ENCODE measurements at places on chromosomes 3 and 15.

DNA sequence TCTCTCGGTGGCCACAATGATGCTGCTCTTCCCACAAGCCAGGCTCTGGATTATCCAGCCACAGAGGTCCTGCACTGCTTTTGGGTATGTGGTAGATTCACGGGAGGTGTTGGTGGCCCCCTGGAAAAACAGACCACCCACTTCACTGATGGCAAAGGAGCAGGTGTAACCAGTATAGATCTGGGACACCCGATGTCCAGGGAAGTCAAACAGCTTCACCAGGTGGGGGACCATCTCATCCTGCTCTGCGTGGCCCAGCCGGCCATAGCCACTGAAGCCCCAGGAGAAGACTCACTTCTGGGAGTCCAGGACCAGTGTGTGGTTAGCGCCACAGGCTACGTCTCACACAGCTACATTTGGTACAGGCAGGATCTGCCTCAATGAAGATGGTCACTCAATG lies 62.6 kb downstream of the CHCHD6 start:
- no peaks in the 10 kb centered on the region for H3K27me3 ChIP-seq
- no peak overlapping the region for H3K27ac ChIP-seq
- no peak for DNase-seq
- peaks cover 21% of the 10 kb centered on the region for H3K36me3 ChIP-seq

DNA sequence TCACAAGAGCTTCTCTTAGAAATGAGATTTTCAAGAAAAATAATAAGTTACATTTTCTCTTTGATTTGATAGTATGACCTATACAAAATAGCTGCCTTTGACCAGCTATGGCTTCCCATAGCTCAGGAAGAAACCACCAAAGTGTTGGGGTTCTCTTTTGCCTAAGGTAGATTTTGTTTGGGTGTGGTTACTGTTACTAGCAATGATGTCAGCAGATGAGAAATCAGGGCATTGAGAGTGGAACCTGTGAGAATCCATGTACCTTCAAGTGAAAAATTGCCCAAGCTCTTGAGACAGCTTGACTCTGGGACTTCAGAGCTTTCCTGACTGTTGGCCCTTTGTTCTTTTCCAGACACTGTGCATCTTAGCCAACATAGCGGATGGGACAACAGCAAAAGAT lies 45.6 kb downstream of the NME9 start:
- H3K4me3 ChIP-seq, result no peak overlapping the region
- H3K27ac ChIP-seq, result no peak overlapping the region
- peaks cover 11% of the 10 kb centered on the region for H3K4me1 ChIP-seq
- H3K27me3 ChIP-seq, result no peaks in the 10 kb centered on the region
- no peak for DNase-seq
- H3K36me3 ChIP-seq, result peaks cover 12% of the 10 kb centered on the region

DNA sequence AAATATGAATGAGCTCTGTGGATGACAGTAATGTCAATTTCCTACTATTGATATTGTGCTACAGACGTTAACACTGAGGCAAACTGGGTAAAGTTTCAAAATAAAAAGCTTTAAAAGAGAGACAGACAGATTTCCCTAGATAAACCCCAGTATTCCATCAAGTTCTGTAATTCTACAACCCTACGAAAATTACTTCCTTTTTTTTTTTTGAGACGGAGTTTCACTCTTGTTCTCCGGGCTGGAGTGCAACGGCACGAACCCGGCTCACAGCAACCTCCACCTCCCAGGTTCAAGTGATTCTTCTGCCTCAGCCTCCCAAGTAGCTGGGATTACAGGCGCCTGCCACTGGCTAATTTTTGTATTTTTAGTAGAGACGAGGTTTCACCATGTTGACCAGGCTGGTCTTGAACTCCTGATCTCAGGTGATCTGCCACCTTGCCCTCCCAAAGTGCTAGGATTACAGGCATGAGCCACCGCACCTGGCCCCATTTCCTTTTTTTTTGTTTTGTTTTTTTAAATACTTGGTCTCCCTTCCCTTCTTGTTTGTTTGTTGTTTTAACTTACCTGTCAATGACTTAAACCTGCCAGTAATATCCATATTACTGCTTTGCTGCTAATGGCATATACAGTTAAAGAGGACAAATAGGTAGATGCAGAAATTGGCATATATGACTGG lies 57.2 kb downstream of the CBLB start:
- H3K4me3 ChIP-seq, result no peak overlapping the region
- peak overlapping the region; percentile 89 for H3K27ac ChIP-seq
- peaks cover 30% of the 10 kb centered on the region for H3K36me3 ChIP-seq
- H3K27me3 ChIP-seq, result no peaks in the 10 kb centered on the region
- no peak for DNase-seq

GRCh38 chr15:46917721-46918252 lies 799.5 kb upstream of the SEMA6D start:
- DNase-seq, result no peak
- H3K4me3 ChIP-seq, result no peak overlapping the region
- H3K4me1 ChIP-seq, result no peaks in the 10 kb centered on the region
- H3K27ac ChIP-seq, result no peak overlapping the region
